ENCODE measurements at places on chromosomes 3 and 15. TPM values are rescaled to one million over a fixed set of nuclear protein-coding genes. Genes with fewer than 3 reads are reported as not detected.

Gene EPB42
- not detected for total RNA-seq

DNA sequence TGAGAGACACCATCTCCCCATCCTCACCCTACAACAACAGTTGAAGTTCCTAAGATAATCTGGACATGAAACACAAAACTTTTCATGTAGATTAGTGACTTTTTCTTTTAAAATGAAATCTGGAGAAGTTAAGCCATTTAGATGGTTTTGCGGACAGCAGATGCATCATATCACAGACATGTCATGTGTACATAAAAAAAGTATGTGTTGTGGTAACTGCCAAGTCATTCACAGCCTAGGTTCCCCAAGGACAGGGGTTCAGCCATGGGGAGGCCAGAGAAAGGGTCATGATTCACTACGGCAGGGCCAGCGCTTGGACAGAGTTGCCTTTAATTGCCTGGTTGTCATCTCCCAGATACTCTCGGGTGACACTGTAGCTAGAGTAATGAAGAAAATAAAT lies 163.2 kb downstream of the PDZRN3 start:
- DNase-seq: no peak

GRCh38 chr3:30704931-30705890 lies 98.8 kb downstream of the TGFBR2 start:
- no peak for DNase-seq

GRCh38 chr15:62584301-62585235 lies 419.5 kb upstream of the C2CD4B start:
- no peak for DNase-seq

DNA sequence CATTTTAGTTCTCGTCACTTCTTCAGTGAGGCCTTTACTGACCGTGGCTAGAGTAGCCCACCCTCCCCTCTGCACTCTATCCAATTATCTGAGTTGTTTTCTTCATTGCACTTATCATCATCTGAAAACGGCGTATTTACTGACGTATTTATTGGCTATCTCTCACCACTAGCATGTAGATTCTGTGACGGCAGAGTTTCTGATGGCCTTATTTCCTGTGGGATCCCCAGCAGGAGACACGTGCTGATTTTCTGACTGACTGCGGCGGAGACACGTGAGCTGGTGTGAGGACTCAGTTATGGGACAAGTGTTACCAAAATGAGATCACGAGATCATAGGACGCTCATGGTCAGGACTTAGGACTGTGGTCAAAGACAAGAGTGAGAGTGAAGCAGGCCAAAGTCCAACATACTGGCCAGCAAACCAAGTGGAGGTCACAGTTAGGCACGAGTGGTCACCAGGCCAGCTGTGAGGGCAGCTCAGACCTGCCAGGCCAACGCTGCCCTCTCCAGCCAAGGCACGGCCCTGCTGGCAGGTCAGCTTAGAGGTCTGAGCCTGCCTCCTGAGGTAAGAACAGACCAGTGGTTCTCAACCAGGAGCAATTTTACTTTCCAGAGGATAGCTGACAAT lies 50.6 kb upstream of the BNIP2 start:
- DNase-seq: no peak

DNA sequence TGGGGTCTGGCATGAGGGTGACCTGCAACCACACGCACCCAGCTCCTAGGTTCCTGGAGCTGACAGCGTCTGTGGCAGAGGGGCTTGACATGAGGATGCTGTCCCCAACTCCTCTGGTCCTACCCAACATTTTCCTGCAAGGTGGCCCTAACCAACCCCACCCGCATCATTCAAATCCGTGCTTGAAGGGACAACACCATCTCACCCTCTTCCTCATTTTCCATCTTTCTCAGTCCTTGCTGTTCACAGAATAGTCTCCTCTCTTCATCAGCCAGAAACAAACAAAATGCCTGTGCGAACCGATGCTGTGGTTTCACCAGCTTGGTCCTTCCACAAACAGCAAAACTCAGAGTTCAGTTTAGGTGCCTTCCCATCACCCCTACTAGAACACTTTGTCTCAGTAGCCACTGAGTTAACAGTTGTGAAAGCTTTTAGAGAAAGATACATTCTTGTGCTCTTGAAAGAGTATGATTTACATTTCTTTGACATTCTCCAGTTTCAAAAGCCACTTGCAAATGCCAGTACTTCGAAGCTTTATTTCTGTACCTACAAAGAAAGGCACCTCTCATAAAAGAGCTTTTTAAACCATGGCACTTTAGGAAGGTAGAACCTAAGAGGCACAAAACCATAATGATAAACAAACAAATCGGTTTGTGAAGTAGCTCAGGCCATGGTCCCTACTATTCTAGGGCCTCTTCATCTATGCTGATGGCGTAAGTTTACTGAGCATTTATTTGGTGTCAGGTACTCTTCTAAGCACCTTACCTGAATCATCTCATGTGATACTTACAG lies 360.1 kb downstream of the SHQ1 start:
- DNase-seq: no peak
